ENCODE measurements at places on chromosomes 1 and 21.

- no peak for DNase-seq
Observed at GRCh38 chr1:93722081-93723031, 40.7 kb upstream of the BCAR3 start.

- DNase-seq: no peak
Observed at GRCh38 chr1:157084720-157085119, 14.9 kb downstream of the ETV3L start.

GRCh38 chr1:71785450-71785849 lies 496.9 kb downstream of the NEGR1 start:
- DNase-seq: no peak

DNA sequence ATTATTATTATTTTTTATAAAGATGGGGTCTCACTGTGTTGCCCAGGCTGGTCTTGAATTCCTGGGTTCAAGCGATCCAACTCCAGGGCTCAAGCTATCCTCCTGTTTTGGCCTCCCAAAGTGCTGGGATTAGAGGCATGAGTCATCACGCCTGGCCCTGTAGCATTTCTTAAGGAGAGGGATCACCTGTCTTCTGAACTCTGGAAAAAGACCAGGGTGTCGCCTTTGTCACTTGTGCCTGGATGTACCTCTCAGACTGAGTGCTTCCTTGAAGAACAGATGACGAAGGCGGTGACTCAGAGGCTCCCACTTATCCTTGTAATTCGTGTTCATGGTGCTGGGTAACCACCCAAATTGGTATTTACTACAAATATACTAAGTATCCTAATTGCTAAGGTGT lies 2.4 kb upstream of the CGN start:
- no peak for DNase-seq

- no peak for DNase-seq
Observed at GRCh38 chr1:1921459-1921862, 2.4 kb upstream of the TMEM52 start.

GRCh38 chr1:23200883-23201282 lies 16.4 kb downstream of the HTR1D start:
- DNase-seq: no peak

DNA sequence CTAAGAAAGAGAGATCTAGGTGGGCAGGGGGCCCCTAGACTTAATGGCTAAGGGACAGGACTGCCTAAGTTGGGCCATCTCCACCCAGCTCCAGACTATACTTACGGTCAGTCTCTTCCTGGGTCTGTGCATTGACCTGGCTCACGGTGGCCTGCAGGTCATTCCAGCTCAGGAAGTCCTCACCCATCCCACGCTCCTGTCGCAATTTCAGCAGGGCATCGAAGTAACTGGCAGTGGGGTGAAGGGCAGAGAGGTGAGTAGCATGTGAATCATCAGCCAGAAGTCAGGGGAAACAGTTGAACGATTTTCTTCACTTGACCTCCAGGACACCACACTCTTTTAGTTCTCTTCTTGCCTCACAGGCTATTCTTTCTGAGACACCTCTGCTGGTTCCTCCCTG lies 20.5 kb downstream of the IQGAP3 start:
- DNase-seq: no peak

DNA sequence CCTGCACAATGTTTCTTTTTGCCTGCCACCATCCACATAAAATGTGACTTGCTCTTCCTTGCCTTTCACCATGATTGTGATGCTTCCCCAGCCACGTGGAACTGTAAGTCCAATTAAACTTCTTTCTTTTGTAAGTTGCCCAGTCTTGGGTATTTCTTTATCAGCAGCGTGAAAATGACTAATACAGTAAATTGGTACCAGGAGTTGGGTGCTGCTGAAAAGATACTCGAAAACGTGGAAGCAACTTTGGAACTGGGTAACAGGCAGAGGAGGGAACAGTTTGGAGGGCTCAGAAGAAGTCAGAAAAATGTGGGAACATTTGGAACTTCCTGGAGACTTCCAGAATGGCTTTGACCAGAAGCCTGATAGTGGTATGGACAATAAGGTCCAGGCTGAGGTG lies 425.3 kb downstream of the GPATCH2 start:
- DNase-seq: no peak

DNA sequence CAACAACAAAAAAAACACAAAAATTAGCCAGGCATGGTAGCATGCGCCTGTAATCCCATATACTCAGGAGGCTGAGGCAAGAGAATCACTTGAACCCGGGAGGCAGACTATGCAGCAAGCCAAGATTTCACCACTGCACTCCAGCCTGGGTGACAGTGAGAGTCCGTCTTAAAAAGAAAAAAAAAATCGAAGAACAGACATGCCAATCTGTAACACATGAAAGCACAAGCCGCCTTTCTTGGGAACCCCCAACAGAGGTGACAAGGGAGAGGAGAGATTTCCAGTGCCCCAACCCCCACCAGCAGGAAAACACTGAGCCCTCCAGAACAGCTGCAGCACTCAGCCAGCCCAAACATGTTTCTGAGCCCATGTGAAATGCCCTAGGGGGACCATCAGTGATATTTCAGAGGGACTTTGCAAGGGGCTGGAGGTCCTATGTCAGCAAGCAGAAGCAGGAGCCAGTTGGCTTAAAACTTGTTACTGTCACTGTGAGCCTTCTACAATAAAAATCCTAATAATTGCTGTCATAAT lies 14.2 kb upstream of the EFNA1 start:
- DNase-seq: no peak

DNA sequence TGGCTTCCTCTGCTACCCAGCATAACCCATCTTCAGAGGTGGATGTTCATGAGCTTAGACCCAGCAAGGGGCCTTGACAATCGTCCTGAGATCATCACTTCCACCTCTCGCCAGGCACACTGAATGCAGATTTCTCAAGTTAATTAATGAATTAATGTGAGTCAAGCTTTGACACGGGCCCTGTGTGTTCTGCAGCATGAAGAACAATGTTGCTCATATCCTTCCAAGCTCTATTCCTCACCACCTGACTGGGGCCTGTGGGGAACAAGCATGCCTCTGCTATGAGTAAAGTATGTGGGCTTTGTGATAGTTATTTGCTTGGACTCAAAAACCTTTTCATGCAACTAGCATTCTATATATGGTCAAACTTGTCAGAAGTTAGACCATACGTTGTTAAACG lies 122.0 kb downstream of the SEC16B start:
- DNase-seq: no peak

GRCh38 chr1:93002781-93003180 lies 41.5 kb upstream of the DIPK1A start:
- no peak for DNase-seq

DNA sequence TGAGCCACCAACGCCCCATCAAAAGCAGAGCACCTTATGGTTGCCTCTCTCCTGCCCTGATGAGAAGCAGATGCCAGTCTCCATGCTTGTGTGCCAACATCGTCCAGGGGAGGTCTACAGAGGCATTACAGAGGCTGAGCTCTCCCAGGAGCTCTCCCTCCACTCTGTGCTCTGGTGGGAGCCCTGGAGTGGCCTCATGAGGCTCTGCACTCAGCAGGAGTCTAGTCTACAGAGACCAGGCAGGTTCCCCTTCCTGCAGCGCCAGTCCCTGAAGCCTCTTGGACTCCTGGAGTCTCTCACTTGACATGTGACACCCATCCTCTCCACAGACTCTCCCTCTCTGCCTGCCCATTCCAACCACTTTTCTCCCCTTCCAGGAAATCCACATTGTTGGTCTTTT lies 3.4 kb downstream of the DCST1 start:
- DNase-seq: no peak

GRCh38 chr21:41794600-41794999 lies 27.7 kb upstream of the RIPK4 start:
- DNase-seq: no peak

GRCh38 chr1:189185097-189185496 lies 1292.6 kb downstream of the BRINP3 start:
- DNase-seq: no peak

- no peak for DNase-seq
Observed at GRCh38 chr1:6378096-6378746, 15.3 kb downstream of the ACOT7 start.

GRCh38 chr1:8137481-8138244 lies 111.6 kb upstream of the ERRFI1 start:
- no peak for DNase-seq

DNA sequence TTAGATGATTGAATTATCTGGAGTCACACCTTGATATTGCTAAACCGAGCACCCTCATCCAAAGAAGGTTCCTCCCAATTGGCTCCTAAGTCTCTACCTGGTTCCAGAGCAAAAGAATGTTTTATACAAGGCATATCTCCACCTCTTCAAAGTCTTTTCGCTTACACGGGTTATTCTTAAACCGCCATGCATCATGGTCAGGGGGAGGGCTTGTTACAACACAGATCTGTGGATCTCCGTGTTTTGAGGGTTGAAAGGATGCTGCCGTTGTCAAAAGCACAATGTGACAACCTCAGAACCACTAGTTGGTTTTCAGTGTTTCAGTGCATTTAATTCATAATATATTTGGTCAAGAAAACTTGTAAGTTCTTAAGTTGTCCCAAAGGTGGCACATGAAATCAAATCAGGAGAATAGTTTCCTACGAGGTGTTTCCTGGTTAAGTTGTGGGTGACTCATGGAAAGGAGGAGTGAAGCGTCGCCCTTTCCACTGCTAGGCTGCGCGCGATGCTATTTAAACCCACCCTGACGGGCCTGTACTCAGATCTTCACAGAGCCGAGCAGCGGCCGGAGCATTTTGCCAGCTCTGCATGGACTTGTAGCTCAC lies 1531.6 kb upstream of the TPTE start:
- DNase-seq: peak; percentile 31

DNA sequence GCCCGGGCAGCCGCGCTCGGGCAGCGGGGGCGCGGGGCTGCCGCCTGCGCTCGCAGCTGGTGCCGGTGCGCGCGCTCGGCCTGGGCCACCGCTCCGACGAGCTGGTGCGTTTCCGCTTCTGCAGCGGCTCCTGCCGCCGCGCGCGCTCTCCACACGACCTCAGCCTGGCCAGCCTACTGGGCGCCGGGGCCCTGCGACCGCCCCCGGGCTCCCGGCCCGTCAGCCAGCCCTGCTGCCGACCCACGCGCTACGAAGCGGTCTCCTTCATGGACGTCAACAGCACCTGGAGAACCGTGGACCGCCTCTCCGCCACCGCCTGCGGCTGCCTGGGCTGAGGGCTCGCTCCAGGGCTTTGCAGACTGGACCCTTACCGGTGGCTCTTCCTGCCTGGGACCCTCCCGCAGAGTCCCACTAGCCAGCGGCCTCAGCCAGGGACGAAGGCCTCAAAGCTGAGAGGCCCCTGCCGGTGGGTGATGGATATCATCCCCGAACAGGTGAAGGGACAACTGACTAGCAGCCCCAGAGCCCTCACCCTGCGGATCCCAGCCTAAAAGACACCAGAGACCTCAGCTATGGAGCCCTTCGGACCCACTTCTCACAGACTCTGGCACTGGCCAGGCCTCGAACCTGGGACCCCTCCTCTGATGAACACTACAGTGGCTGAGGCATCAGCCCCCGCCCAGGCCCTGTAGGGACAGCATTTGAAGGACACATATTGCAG lies 3.0 kb downstream of the ARTN start:
- DNase-seq: peak; percentile 75

DNA sequence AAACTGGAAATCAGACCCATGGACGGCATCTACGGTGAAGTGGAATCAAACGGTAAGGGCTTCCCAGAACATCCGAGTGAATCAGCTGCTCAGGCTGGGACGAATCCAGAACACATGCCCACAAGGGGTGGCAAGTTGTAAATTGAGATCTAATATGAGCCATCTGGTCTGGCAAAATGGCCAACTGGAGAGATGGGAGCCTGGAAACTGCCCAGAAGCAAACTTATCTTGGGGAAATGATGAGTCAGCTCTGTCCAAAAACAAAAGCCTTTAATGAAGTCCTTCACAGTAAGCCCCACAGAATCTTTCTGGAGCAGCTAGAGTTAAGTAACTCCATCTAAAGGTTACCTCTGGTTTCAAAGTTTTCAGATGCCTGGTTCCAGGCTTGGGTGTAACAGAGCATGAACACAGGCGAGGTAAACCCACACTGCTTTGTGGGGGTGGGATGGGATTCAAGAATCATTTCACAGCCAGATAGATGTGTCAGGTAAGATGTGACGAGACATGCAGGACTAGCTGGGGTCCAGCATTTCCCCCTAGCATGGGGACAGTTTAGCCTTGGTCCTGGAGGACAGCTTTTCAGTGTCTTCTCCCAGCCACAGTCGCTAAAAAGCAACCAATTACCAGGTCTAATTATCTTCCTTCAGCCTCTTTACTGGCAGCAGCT lies 10.5 kb upstream of the SRP9 start:
- DNase-seq: no peak

GRCh38 chr1:36796106-36796590 lies 238.2 kb downstream of the GRIK3 start:
- no peak for DNase-seq

DNA sequence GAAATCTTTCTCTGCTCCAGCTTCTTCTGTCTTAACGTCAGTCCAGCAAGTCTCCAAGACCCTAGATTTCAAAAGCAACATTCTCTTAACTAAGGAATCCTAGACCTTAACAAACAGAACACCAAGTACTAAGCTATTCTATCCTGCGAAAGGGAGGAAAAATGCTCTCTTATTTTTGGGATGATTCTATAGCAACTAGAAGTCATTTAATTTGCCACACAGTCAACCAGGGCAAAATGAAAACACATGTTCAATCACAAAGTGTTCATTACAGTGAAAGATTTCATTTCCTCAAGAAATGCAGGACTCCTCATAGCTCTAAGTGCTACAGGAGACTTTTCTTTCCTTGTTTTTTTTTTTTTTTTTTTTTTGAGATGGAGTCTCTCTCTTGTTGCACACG lies 36.2 kb upstream of the DOCK7 start:
- no peak for DNase-seq

DNA sequence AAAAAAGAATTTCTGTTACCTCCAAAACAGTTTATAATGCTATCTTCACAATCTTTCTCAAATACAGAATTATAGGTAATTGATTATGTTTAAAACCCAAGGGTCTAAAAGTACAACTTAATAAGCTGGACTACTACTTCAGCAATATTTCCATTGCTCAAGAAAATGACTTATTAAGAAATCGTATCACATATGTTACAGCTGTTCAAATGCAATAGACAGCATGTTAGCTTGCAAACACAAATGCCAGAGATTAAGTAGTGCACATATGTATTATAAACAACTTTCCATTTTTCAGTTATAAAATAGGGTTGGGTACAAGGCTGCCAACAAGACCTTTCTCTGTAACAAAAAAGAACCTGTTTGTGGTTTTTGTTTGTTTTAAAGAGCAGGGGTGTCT lies 211.0 kb upstream of the DMRTA2 start:
- DNase-seq: no peak

DNA sequence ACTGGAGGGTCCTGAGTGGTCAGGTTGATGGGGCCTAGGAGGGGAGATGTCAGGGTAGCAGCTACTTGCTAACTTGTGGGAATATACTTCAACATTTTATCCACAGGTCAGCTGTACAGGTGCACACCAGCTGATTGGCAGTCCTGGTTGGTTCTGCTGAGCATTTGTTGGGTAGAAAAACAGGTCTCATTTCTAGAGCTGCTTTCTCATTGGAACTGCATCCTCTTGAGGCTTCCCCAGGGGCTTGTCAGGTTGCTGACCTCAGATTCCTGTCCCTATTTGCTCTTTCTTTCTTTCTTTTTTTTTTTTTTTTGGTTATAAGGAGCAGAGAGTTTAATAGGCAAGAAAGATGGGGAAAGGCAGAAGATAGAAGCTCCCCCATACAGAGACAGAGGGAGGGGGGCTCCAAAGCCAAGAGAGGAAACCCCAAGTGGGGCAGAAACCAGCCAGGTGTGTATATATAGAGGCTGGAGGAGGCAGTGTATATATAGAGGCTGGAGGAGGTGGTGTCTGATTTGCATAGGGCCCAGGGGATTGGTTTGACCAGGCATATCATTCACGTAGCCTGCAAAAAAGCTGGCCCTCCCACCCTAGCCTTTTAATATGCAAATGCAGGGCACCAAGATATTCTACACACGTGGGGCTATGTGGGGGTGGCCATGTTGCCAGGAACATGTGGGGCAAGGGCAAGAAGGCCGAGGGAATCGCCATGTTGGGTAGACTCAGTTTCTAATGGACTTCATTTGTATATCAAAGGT lies 57.3 kb upstream of the STUM start:
- no peak for DNase-seq

Measured in activated CD4-positive, alpha-beta T cell treated with anti-CD3 and anti-CD28 coated beads, Interleukin-2, amount 10 ng/mL, durations not matched to agents 24 days and 14 days (primary cell).